ENCODE measurements at places on chromosomes 5 and 9.

- ATAC-seq = no peak
Measured at GRCh38 chr5:122908662-122909061, 63.2 kb downstream of the SNX24 start.

DNA sequence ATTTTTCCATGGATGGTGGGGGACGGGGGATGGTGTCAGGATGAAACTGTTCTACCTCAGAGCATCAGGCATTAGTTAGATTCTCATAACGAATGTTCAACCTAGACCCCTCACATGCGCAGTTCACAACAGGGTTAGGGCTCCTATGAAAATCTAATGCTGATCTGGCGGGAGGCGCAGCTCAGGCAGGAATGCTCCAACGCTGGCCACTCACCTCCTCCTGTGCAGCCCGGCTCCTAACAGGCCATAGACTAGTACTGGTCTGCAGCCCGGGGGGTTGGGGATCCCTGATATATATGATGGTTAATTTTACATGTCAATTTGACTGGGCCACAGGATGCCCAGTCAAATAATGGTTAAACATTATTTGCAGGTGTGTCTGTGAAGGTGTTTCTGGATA lies 199.0 kb upstream of the NR4A3 start:
- no peak for ATAC-seq

DNA sequence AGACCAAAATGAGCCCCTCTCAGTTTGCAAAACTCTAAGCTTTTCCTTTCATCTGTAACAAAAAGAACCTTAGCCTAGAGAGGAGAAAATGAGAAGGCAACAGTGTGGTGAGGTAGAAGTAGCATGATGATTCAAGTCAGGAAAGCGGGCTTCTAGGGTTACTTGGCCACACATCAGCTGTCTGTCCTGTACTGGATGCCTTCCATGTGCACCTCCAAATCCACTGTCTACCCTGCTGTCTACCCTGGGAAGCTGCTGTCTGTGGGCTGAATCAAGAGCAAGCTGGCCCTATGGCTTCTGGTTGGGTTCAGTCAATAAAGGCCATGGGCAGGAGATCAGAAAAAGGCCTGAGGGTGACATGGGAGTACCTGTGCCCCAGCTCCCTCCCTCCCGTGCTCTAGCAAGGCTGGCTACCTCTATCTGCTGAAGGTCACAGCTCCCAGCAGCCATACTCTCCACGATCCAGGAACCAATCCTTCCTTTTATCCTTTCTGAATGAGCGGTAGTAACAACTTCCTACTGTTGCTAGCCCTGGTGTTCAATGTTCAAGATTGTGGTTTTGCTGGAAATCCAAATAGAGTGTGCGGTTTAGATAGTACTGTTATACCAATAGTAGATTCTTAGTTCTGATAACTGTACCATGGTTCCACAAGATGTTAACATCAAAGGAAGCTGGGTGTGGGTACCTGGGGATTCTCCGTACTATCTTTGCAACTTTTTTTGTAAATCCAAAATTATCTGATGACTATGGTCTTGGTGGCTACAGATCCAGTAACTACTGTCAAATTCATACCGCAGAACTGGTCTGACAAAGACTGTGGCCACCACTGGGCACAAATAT lies 191.0 kb downstream of the ESM1 start:
- peak; percentile 91 for ATAC-seq

- no peak for ATAC-seq
Measured at GRCh38 chr5:40762705-40763104, 6.9 kb upstream of the TTC33 start.

DNA sequence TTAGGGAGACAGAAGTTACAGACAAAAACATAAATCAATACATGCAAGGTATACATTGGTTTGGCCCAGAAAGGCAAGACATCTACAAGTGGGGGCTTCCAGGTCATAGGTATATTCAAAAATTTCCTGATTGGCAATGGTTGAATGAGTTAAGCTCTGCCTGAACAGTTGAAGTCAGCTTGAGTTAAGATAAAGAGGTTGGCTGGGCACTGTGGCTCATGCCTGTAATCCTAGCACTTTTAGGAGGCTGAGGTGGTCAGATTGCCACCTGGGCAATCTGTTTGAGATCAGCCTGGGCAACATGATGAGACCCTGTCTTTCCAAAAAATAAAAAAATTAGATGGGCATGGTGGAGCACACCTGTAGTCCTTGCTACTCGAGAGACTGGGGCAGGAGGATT lies 16.3 kb downstream of the TMC1 start:
- ATAC-seq = no peak
